ENCODE measurements at places on chromosomes 6 and 20.

GRCh38 chr6:168163096-168163731, 84.2 kb upstream of the FRMD1 start:
- H3K36me3 ChIP-seq, result no peaks in the 10 kb centered on the region
- peaks cover 19% of the 10 kb centered on the region for H3K4me1 ChIP-seq

GRCh38 chr6:11324453-11325015, 92.1 kb upstream of the NEDD9 start:
- no peaks in the 10 kb centered on the region for H3K36me3 ChIP-seq
- no peak overlapping the region for H3K4me3 ChIP-seq
- no peaks in the 10 kb centered on the region for H3K27me3 ChIP-seq
- DNase-seq, result no peak
- peaks cover 25% of the 10 kb centered on the region for H3K4me1 ChIP-seq
- H3K27ac ChIP-seq, result peak overlapping the region; percentile 31

DNA sequence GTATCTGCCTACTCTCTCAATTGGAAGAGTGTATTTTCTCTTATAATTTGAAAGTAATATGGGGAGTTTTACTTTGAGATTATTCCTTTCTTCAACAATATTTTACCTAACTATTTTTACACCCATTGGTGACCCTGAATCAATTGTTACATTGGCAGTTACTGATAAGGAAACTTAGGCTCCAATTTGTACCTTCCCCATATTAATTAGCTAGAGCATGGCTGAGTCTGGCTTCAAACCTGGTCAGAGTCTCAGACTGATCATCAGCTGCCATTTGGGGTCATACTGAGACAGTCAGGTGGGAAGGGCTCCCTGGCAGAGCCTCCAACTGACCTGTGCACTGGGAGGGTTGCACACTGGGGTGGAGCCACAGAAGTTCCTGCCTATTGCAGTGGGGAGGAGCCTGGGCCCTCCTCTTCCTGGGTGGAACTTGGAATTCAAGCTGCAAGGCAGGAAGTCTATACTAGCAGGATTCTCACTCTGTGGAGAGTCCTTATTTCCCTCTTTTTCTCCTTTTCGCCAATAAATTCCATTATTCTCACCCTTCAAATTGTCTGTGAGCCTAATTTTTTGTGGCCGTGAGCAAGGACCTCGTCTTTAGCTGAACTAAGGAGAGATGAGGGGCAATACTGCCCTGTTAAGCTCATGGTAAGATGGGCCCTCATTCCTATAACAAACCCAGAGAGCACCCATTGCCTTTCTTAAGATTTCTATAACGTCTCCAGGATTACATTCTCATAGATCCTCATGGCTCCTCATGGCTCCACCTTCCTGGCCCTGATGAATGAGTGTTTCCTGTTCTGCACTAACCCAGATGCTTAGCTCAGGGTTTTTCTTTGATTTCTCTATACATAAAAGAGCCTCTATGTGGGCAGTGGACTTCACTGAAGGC, 285.1 kb downstream of the ADGB start:
- no peak for DNase-seq
- H3K4me1 ChIP-seq, result peaks cover 7% of the 10 kb centered on the region
- no peak overlapping the region for H3K4me3 ChIP-seq
- no peaks in the 10 kb centered on the region for H3K36me3 ChIP-seq

DNA sequence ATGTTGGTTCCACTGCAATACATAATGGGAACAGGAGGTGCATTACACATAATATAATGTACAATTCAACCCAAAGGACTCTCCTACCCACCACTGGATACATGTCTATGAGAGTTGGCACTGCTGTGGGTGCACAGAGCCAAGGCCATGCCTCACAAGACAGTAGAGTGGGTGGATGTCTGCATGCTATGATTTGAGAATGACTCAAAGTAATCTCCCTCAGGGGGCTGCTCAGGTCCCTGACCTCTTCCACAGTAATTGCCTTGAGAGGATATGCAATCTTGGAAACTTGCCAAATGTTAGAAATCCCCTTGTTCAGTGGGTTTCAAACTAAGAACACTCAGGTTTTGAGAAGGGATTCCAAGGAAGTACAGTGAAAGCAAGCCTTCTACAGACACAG, 79.0 kb downstream of the ANKEF1 start:
- no peak overlapping the region for H3K4me3 ChIP-seq
- no peak overlapping the region for H3K27ac ChIP-seq
- H3K36me3 ChIP-seq, result no peaks in the 10 kb centered on the region
- no peaks in the 10 kb centered on the region for H3K4me1 ChIP-seq
- no peak for DNase-seq

GRCh38 chr20:45419188-45420091, 3.5 kb downstream of the PIGT start:
- no peaks in the 10 kb centered on the region for H3K27me3 ChIP-seq
- no peaks in the 10 kb centered on the region for H3K36me3 ChIP-seq
- peak overlapping the region; percentile 39 for H3K4me3 ChIP-seq
- H3K4me1 ChIP-seq, result peaks cover 19% of the 10 kb centered on the region

- H3K36me3 ChIP-seq, result no peaks in the 10 kb centered on the region
- H3K27ac ChIP-seq, result no peak overlapping the region
- H3K4me3 ChIP-seq, result no peak overlapping the region
Observed at GRCh38 chr6:126227833-126228702, 111.8 kb upstream of the CENPW start.

GRCh38 chr20:47809161-47809960, 24.1 kb upstream of the SULF2 start:
- H3K27ac ChIP-seq, result peak overlapping the region; percentile 97
- peaks cover 5% of the 10 kb centered on the region for H3K27me3 ChIP-seq
- no peaks in the 10 kb centered on the region for H3K36me3 ChIP-seq
- DNase-seq, result peak; percentile 16
- peaks cover 37% of the 10 kb centered on the region for H3K4me1 ChIP-seq

DNA sequence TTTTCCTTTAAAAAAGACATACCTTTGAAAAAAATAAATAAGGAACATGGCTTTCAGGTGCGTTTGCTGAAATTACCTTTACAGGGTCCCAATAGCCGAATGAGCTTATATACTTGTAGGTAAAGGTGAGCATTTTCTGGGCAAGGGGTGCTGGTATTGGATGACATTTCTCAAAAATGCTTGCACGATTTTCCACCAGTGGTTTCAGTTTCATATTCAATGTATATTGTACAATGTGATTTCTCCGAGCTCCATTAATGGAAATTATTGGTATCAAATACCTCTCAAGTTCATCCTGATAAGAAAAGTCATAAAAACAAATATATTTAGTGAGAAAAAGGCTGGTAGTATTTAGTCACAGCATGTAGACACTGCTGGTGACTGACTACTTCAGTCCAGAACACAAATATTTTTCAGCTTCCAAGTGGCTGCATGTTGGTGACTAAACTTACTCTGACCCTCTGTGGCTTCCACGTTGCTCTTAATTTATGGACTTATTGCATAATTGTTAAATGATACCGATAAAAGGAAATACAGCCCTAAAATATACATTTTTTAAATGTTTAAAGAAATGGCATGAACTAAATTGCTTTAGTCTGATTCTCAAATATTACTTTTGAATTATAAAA, 32.9 kb upstream of the ZBTB24 start:
- peaks cover 13% of the 10 kb centered on the region for H3K4me1 ChIP-seq
- H3K36me3 ChIP-seq, result no peaks in the 10 kb centered on the region
- H3K27me3 ChIP-seq, result no peaks in the 10 kb centered on the region
- no peak overlapping the region for H3K27ac ChIP-seq
- H3K4me3 ChIP-seq, result no peak overlapping the region

DNA sequence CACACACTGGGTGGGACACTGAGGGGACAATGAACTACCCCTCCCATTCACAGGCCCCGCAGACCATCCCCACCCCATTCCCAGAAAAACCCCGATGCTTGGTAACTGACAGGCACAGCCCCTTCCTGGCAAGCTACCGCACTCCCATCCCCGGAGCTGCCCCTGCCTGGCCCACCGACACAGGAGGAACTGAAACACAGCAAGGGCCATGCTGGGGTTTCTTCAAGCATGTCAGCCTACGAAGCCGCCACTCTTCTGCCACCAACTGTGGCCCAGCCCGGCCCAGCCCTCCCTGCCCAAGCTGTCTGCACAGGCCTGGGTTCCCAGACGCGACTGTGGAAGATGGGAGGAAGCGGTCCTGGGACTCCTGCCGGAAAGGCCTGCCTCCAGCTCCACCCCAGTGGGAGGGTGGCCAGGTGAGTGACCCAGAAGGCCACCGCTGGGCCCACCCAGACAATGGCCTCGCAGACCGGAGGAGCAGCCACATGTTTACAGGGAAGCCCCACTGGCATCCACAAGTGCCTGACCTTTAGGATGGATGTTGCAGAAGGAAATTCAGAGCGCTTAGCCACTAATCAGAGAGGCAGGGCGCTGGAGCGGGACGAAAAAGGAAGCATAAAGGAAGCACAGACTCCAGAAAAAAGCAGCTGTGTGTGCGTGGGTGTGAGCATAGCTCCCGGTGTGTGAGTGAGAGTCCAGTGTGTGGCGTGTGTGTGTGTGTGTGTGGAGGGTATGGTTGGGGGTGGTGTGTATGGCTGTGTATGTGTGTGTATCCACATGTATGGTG, 91.6 kb downstream of the PRND start:
- no peaks in the 10 kb centered on the region for H3K27me3 ChIP-seq
- peaks cover 28% of the 10 kb centered on the region for H3K4me1 ChIP-seq
- no peak for DNase-seq
- H3K27ac ChIP-seq, result peak overlapping the region; percentile 95
- peaks cover 5% of the 10 kb centered on the region for H3K36me3 ChIP-seq

GRCh38 chr6:156131221-156131903, 645.8 kb upstream of the ARID1B start:
- DNase-seq, result no peak
- no peak overlapping the region for H3K27ac ChIP-seq
- H3K36me3 ChIP-seq, result peaks cover 8% of the 10 kb centered on the region
- H3K4me3 ChIP-seq, result no peak overlapping the region
- H3K27me3 ChIP-seq, result no peaks in the 10 kb centered on the region
- H3K4me1 ChIP-seq, result peaks cover 4% of the 10 kb centered on the region

GRCh38 chr6:52403627-52404026, 16.5 kb upstream of the EFHC1 start:
- H3K27ac ChIP-seq, result peak overlapping the region; percentile 32
- no peak for DNase-seq
- no peaks in the 10 kb centered on the region for H3K27me3 ChIP-seq
- H3K36me3 ChIP-seq, result peaks cover 2% of the 10 kb centered on the region

GRCh38 chr6:107627969-107628368, 138.1 kb downstream of the SOBP start:
- H3K4me3 ChIP-seq, result no peak overlapping the region
- peak overlapping the region; percentile 92 for H3K27ac ChIP-seq
- H3K27me3 ChIP-seq, result no peaks in the 10 kb centered on the region

DNA sequence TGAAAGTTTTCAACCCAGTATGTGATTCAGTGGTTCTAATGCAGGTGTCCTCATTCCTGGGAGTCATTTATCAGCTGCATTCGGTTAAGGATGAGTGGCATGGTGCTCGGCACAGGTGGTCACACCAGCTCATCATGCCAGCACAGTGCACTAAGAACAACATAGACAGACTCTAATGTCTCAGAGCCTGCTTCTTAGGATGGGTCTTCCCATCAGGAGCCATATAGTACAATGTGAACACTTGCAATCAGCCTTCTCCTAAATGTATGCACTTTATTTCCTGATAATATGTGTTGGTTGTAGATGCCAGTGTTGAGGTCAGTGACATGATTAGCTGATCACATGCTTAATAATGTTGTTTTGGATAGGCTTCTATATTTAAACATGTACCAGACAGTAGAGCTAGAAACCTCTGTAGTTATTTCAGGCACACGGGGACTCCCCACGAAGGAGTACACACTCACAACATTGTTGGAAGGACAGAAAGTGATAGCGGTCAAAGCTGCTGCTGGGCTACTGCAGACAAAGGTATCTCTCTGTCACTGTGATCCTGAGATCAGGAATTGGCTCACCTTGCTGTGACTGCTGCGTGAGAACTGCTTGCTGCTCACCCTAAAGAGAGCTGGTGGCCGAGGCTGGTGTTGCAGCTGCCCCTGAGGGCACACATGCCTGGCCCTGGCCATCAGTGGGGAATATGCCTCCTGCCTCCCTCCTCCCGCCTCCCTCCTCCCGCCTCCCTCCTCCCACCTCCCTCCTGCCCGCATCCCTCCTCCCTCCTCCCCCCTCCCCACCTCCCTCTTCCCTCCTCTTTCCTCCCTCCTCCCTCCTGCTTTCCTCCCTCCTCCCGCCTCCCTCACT, 195.4 kb downstream of the SMOC2 start:
- no peak for DNase-seq
- no peak overlapping the region for H3K4me3 ChIP-seq
- H3K36me3 ChIP-seq, result no peaks in the 10 kb centered on the region
- H3K27ac ChIP-seq, result no peak overlapping the region
- H3K27me3 ChIP-seq, result no peaks in the 10 kb centered on the region

GRCh38 chr6:156423075-156423474, 354.1 kb upstream of the ARID1B start:
- H3K4me1 ChIP-seq, result no peaks in the 10 kb centered on the region
- no peak for DNase-seq
- H3K36me3 ChIP-seq, result peaks cover 8% of the 10 kb centered on the region
- no peak overlapping the region for H3K4me3 ChIP-seq

DNA sequence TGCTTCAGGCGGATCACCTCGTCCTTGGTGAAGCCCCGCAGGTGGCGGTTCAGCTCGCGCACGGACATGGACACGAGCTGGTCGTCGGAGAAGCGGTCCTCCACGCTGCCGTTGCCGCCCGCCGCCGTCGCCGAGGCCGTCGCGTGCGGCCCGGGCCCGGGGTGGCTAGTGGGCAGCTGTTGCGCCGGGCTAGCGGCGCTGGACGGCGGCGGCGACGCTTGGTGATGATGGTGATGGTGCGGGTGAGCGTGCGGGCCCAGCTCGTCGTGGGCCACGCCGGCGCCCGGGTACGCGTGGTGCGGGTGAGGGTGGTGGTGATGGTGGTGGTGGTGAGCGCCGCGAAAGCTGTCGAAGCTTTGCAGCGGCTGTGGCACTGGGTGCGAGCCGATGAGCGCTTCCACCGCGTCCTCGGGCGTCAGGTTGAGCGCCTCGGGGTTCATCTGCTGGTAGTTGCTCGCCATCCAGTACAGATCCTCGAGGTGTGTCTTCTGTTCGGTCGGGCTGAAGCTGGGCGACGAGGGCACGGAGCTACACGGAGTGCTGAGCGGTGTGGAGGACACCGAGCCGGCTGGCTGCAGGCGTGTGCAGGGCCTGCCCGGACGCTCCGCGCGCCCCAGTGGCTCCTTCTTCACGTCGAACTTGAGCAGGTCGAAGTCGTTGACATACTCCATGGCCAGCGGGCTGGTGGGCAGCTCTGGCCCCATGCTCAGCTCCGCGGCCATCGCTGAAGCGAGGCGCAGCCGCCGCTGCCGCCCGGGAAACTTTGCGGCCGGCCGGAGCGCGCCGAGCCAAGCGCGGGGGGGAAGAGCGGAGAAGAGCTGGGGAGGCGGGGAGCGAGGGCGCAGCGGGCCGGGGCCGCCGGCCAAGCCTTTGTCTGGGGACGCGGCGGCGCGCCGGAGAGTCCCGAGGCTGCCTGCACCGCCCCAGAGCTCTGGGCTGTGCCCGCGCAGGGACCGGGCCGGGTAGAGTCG, 622 bp downstream of the MAFB start:
- H3K36me3 ChIP-seq, result no peaks in the 10 kb centered on the region
- peaks cover 20% of the 10 kb centered on the region for H3K4me1 ChIP-seq
- peak overlapping the region; percentile 50 for H3K27ac ChIP-seq
- no peak for DNase-seq
- H3K4me3 ChIP-seq, result peak overlapping the region; percentile 86
